ENCODE measurements at places on chromosomes 11 and 22.

GRCh38 chr11:1507381-1508140 lies 21.0 kb upstream of the MOB2 start:
- no peak for DNase-seq

DNA sequence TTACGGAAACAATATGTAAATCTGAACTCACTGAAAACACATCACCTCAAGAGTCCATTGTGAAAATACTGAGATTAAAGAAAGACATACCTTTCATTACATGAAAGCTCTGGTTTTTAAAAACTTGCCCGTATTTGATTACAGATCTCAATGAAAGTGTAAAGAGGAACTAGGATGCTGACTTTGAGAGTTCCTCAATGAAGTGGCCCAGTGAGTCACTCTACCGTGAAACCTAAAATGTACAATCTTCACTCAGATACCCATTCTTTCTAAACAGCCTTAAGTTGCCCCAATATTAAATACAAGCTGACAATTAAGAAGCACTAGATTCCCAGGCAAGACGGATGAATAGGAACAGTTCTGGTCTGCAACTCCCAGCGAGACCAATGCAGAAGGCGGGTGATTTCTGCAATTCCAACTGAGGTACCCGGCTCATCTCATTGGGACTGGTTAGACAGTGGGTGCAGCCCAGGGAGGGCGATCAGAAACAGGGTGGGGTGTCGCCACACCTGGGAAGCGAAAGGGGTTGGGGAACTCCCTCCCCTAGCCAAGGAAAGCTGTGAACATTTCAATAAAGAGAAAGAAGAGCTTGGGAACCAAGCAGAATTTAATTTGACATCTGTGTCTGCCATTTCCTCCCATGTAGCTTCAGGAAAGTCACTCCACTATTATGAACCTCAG lies 33.8 kb upstream of the OR9G4 start:
- no peak for DNase-seq

GRCh38 chr11:78310500-78310909 lies 107.1 kb downstream of the GAB2 start:
- DNase-seq: no peak

- no peak for DNase-seq
Observed at GRCh38 chr11:86940122-86940777, 14.9 kb downstream of the FZD4 start.

DNA sequence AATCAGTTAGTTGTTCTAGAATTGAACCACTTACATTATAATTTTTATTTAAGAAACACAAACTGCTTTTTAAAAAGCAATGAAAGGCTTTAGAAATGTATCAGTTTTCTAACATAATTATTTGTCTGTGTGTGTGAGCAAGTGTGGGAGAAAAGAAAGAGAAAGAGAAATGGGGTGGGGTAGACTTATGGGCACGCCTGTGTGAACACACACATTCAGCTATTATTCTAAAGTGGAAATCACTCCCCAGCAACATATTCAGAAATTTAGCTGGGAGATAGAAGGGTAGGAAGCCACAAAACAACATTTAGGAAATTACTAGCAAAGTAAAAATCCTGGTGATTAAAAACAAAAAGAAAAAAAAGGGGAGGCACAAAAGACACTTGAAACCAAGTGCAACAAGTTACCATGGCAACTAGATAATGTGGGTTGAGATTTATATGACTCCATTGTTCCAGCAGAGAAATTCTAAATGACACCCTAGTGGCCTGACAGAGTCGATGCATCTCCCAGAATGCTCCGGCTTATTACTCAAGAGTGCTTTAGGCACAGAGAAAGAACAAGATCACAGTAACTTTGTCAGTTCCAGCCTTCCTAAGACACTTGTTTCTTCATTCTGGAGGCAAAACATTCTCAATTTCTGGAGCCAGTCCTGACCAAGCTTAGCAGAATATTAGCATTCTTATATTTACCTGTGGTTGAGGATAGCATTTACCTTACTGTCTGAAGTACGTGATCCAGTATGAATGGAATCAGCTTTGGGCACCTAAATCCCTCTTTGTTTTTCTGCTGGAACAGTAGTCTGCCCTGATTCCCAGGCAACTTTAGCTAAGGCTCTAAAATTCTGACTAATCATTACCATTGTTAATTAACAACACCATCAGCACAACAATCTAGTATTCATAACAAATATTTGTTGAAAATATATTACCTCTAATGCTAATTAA lies 444.4 kb downstream of the DLG2 start:
- DNase-seq: no peak

- no peak for DNase-seq
Observed at GRCh38 chr11:109229682-109230081, 192.3 kb upstream of the C11orf87 start.

DNA sequence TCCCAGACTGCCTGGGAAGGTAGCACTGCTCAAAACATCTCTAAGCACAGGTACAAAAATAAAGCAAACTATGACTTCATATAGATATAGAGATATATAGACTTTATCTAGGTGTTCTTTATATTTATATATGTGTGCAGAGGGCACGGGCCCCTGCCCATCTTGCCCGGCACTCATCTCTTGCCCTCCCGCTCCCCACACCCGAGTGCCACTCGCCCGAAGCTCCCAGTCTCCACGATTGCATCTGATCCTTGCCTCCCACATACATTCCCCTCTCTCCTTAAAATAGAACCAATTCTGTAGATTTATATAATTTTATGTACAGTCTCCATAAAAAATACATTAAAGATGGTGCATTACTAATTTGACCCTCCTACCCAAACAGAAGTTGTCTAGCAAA lies 55.5 kb downstream of the IGSF9B start:
- no peak for DNase-seq

DNA sequence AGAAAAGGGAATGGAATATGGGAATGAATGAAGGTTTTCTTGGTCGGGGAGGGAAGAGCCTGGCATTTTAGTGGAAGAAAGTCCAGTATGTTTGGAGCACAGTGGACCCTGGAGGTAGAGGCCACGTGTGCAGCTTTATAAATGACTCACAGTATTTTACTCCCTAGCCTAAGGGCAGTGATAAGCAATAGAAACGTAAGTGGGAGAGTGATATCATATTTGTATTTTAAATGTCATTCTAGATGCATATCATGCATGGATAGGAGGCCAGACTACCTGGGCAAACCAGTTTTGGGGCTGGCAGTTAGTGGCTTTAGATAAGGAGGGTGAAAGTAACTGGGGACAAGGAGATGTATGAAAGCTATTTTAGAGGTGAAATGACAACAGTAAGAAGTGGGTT lies 174.1 kb downstream of the ARHGAP42 start:
- no peak for DNase-seq

- no peak for DNase-seq
Observed at GRCh38 chr11:73321604-73322381, 13.7 kb downstream of the ARHGEF17 start.

- DNase-seq: no peak
Observed at GRCh38 chr11:44178381-44178780, 82.9 kb downstream of the EXT2 start.

DNA sequence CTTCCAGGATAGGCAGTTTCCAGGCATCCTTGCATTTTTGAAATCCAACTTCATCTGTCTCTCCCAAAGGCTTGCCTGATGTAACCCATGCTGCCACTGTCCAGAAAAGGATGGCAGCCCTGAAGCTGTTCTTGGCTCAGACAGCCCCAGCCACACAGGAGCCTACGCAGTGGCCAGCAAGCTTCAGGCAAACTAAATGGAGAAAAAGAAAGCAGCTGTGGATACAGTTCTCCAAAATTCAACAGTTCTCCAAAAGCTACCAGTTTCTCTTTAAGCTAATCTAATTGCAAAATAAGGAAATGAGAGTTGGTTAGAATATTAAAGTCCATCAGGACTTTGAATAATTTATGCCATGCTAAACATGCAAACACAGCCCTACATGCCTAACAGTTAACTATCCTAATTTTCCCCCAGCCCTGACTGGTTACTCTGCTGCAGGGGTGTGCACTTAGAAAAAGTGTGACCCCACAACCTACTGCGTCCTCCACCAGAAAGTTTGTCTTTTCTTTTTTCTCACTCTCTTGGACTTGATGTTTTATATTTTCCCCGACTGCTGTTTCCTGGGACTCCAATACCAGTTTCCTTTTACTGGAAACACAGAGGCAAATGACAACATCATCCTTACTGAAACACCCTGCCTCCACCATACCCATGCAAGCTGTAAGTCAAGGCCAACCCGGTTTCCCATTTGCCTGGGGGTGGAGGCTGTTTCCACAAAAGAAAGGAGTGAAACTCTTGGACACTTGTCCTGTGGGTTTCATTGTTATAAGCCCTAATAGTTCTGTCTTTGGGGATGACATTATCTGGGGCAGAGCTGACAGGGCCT lies 69.1 kb upstream of the OR5AN1 start:
- DNase-seq: no peak

DNA sequence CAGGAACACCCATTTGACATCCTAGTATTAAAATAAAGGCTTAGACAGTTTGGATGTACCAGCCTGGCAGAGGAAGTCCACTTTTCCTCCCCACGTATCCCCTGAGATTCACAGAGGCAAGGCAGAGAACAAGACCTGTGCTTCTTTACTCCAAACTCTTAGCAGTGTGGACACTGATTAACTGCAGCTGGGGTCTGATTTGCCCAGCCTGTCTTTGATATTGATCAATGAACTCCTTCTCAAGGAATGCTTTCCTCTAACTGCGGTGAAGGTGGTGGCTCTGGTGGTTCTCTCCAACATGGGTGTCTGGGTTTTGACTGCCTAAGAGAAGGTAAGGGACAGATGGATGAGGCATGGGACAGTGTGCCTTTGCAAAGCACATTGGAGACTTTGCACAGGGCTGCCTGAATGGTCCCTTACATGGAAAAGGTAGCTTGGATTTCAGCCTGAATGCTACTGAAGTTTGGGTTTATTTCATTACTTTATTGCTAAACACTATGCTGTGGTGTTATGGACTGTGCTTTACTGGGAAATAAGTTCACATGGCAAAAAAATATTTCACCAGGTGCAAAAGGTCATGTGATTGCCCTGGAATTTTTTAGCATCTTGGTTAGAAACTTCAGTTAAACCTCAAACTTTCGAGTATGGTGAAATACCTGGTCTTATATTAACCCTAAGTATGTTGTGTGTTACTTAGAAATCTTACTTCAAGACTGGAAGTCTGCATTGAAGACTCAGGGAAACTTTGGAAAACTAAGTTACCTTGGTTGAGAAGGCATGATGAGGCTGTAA lies 1.8 kb downstream of the GAS2 start:
- DNase-seq: no peak
